ENCODE measurements at places on chromosomes 1 and 21. TPM values are rescaled to one million over a fixed set of nuclear protein-coding genes. Genes with fewer than 3 reads are reported as not detected.

- H3K4me1 ChIP-seq, result no peaks in the 10 kb centered on the region
- no peak overlapping the region for H3K4me3 ChIP-seq
- H3K27me3 ChIP-seq, result no peaks in the 10 kb centered on the region
- H3K27ac ChIP-seq, result no peak overlapping the region
- DNase-seq, result peak; percentile 90
These were observed 62.7 kb downstream of the ADARB1 start for GRCh38 chr21:45136927-45137611.

DNA sequence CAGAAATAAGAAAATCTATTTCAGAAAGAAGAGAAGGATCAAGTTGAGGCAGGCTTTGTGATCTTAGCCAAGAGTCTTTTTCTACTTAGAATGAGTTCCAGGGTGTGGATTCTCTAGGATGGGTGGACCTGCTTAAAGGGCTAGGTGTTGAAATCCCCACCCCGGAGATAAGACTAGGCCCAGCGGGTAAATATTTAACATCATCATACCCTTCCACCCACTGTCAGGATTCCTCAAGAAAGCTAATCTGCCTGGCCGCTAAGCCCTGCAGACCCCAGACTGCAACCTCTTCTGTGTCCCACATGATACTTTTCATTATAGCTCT lies 5.8 kb downstream of the IGSF9 start:
- no peaks in the 10 kb centered on the region for H3K4me1 ChIP-seq
- H3K27ac ChIP-seq, result no peak overlapping the region
- no peak for DNase-seq
- no peaks in the 10 kb centered on the region for H3K36me3 ChIP-seq

- no peak overlapping the region for H3K4me3 ChIP-seq
- no peaks in the 10 kb centered on the region for H3K36me3 ChIP-seq
- no peak for DNase-seq
- H3K27ac ChIP-seq, result no peak overlapping the region
These were observed 154.4 kb downstream of the NR5A2 start for GRCh38 chr1:200181861-200182260.

Gene UBE2Q1
- total RNA-seq, result 23.8 TPM

DNA sequence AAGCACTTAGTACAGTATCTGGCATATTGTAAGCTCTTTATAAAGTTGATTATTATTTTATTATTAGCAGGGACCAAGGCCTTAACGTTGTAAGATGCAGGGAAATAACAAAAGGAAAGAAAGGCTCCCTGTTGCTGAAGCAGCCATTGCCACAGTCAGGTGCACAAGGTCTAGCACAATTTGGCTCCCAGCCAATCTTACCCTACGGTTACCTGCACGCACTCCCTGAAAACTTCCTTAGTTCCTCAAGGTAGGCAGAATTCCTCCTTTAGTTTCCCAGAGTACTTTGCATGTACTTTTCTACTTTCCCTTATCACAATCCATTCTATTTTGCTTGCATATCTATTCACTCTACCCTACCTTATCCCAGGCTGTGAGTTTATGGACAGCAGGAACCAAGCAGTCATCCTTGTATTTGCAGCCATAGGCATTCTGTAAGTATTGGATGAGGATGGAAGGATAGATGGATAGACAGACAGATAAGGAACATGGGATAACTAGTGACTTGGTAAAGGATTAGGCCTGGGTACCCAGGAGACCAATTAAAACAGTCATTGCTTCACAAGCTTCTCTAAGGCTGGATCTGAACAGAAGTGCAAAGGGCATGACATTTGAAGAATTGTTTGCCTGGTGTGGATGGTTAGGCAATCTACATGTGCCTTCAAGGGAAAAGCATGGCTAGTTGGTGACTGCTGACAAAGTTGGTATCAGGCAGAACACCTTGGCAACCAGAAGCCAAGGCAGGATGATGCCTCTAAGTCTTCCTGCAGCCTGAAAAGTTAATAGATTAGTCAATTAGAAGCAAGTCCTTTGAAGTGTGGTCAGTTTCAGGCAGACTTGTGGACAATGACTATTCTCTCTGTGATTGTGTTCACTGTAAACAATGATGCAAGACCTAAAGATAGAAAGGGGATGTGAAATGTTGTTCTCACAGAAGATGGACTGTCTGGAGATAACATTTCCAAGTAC lies 20.8 kb upstream of the JAK1 start:
- no peaks in the 10 kb centered on the region for H3K4me1 ChIP-seq
- H3K36me3 ChIP-seq, result no peaks in the 10 kb centered on the region
- no peak for DNase-seq
- no peak overlapping the region for H3K4me3 ChIP-seq
